ENCODE measurements at places on chromosomes 13 and 19. TPM values are rescaled to one million over a fixed set of nuclear protein-coding genes. Genes with fewer than 3 reads are reported as not detected.
A peak's percentile ranks its signal among the peaks of the same experiment; 100 is the strongest.

GADD45B gene
- 42.6 TPM for total RNA-seq

DNA sequence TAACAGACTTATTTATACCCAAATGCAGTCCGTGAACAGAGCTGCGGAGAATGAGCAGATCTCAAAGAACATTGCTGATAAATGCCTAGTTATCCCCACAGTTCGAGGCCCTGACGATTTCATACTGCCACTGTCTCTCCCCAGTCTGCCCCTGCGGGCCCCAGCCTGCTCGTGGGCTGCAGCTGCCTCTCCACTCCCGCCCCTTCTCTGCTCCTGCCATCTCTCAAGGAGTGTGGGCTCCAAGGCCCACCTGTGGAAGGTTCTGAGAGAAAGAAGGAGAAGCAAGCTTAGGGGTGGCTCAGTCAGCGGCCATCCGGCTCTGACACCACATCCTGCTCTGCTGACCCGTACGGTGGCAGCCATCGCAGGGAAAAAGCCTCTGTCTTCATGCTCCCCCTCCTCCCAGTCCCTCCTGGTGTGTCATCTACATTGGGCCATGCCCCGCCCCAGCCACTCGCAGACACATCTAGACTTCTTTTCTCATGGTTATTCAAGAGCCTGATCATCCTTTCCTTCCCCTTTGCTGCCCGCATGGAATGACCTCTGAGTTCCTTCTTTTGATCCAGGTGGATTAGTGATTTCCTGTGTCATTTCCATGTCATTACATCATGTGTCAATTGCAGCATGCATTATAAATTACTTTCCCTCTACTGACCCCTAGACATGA, 52.0 kb downstream of the EPS15L1 start:
- DNase-seq = no peak

DNA sequence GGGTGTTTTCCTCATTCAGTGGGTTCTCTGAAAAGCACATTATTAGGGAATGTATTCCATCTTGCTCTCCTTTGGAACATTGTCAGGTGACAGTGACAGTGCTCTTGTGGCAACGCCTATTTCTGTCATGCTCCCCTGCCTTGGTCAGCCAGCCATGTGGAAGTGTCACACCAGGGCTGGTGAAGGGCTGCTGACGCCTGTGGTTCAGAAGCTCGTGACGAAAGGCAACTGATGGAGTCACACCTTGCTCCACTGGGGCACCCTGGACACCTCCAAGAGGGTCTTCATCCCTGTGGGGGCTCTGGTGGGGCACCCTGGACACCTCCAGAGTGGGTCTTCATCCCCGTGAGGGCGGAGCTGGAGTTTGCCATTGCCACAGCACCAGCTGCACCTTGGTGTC, 68.9 kb upstream of the GPR183 start:
- no peak for DNase-seq

DNA sequence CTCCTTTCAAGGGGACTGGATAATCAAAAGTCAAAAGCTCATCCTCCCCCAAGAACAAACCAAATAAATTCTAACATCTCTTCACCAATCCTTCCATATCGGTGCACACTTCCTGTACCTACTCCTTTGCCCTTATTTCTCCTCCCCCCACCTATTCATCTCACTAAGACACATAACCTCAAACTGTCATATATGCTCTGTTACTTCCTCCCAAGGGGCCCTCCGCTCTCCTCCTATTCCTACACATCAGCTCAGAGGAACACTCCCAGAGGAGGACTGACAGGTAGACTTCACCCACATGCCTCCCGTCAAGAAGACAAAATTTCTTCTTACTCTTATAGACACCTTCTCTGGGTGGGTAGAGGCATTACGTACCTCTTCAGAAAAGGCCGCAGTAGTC, 48.1 kb downstream of the ZNF93 start:
- DNase-seq = no peak

DNA sequence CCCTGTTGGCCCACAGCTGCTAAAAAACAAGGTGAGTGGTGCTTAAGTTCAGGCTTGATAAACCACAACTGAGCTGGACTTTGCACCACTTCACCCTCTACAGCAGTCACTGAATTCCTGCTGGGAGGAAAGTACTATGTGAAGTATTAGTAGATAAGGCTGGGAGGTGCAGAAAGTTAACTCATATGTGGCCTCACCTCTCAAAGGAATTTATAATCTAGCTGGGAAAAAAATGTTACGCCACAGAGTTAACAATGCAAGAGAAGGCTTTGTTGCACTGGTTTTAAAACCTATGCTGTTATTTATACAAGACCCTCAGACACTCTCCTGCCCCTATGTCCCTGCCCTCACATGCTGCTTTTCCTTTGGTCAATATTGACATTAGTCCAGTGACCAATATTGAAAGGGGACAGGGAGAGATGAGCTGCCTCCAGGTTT, 60.9 kb downstream of the LIG4 start:
- no peak for DNase-seq

DNA sequence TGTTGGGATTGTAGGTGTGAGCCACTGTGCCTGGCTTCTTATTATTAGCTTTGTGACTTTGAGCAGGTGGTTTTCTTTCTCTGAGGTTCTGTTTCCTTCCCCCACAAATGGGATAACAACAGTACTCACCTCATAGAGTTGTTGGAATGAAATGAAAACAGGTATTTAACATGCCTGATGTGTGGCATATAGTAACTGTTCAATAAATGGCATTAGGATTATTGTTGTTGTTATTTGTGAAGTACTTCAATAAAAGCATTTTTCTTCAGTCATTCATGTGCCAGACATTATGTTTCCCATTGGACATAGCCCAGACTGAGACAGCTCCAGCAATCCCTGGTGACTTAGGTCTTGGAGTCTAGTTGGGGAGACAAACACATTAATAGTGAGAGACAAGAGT, 1.5 kb downstream of the MEGF8 start:
- no peak for DNase-seq

ZNF546 gene
- 1.6 TPM for total RNA-seq

DNA sequence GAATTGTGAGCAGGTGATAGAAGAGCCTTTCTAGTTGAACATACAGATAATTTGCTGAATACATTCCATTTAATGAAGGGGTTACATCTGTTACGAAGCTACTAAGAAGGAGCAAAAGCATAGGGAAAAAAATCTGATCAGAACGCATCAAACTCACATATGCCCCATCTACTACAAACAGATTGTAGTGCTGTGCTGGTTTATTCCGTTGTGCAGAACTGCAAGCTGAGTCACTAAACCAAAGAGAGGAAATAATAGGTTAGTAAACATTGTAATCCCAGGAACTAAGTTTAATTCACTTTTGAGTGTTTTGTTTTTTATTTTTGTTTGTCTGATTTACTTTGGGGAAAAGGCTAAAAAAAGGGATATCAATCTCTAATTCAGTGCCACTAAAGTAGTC, 136.3 kb downstream of the CDK8 start:
- no peak for DNase-seq

ZNF446 gene
- total RNA-seq = 19.6 TPM

DNA sequence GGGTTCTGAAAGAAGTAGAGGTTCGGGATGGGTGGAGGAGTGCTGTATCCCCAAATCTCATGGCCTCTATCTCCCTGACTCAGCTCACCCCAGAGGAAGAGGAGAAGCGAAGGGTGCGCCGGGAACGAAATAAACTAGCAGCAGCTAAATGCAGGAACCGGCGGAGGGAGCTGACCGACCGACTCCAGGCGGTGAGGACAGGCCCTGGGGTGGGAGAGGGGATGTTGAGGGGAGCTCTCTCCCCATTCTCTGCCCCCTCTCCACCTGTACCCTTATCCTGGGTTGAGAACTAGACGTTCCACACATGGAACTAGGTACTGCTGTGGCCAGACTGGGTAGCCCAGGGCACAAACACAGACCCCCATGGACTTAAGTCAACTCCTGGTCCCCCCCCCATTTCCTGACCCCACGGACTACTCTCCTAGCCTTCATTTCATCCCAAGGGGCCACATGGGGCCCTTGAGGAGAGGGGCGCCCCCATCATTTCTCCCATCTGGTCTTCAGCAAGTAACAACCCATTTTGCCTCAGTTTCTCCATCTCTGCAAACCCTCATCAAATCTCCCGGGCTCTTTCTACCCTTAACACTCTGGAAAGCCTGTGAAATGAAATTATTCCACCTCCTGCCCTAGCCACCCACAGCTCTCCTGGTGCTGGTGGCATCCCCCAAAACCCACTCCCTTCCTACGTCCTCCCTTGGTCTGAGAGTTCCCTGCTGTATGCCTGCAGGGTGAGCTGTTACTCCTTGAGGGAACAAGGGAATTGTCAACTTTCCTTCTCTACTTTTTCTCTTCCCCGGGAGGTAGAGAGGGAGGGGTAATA, 3.5 kb downstream of the FOSB start:
- DNase-seq = no peak

DNA sequence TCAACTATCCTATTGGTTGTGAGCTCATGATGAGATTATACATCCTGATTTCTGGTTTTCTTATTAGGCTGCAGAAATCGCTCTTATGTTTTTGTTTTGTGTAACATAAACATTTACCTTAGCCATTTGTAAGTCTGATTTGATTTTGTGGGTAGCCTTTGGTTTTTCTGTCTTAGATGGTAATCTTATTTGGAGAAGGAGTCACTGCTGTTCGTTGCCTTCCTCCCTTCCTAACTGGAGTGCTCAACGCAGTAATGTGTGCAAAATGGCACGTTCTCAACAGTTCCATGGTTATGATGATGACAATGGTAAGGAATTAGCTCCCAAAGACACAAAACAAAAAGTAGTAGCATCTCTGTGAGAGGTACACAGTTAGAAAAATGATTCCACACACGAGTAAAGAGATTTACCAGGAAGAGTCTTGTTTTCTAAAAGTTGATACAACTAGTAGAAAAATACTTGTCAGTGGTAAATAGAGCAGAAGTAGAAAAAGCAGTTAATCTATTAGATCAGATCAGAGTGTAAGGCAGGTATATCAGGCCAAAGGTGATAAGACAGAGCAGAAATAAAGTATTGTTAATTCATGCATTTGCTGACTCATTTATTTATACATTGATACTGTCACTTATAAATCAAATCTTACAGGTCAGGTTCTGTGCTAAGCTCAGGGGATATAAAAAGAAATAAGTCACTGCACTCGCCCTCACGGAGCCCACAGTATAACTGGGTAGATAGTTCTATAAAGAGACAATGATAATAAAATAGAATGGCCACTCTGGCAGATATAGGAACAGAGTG, 270.0 kb downstream of the NALCN start:
- no peak for DNase-seq

- DNase-seq = peak; percentile 99
Observed at GRCh38 chr19:3655402-3656072, 28.9 kb upstream of the CACTIN start.

PSG3 gene
- not detected for total RNA-seq

GRCh38 chr13:108357228-108357627, 87.7 kb downstream of the TNFSF13B start:
- no peak for DNase-seq

GRCh38 chr13:106570299-106570852, 2.4 kb upstream of the ARGLU1 start:
- DNase-seq = no peak

ATP4B gene
- total RNA-seq = not detected

ADGRE1 gene
- total RNA-seq = not detected

CEACAM20 gene
- not detected for total RNA-seq

DNA sequence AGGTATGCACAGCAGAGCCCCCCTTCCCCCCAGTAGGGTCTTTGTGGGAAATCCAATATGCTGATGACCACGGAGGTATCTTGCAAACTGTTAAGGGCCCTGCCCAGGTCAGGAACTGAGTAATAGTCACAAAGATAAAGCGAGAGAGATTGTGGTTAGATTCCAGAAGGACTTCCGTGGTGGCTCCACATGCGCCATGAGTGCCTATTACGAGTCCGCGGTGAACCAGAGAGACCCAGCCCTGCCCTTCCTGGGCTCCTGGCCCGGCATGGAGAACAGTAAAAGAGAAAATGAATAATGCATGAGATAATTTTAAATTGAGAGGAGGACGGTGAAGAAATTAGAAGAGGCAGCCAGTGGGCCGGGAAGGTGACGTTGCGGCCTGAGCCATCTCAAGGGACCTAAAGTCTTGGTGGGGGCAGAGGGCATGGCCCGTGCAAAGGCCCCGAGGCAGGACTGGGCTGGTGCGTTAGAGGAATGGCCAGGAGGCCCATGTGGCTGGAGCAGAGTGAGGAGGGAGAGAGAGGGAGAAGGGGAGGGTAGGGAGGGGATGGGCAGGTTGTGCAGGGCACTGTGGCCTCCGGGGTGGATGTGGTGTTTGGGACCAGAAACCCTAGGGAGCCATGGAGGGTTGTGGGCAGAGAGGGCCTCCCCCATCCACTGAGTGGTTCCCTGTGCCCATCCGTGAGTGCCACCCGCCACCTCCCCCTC, 46.6 kb upstream of the NFIC start:
- DNase-seq = no peak

OLFM2 gene
- not detected for total RNA-seq

- no peak for DNase-seq
Observed at GRCh38 chr19:37007587-37008220, 70.5 kb upstream of the ZNF420 start.

GRCh38 chr19:47110521-47111005, 3.0 kb downstream of the ZC3H4 start:
- no peak for DNase-seq

- DNase-seq = peak; percentile 33
Observed at GRCh38 chr19:29771708-29772414, 39.9 kb upstream of the CCNE1 start.

GRCh38 chr19:38251564-38252051, 4.6 kb downstream of the PPP1R14A start:
- DNase-seq = no peak

- DNase-seq = no peak
Observed at GRCh38 chr13:86000546-86000945, 201.3 kb upstream of the SLITRK6 start.

PRRG2 gene
- 0.38 TPM for total RNA-seq

GRCh38 chr19:42066075-42066754, 3.8 kb downstream of the GRIK5 start:
- DNase-seq = peak; percentile 35

DNA sequence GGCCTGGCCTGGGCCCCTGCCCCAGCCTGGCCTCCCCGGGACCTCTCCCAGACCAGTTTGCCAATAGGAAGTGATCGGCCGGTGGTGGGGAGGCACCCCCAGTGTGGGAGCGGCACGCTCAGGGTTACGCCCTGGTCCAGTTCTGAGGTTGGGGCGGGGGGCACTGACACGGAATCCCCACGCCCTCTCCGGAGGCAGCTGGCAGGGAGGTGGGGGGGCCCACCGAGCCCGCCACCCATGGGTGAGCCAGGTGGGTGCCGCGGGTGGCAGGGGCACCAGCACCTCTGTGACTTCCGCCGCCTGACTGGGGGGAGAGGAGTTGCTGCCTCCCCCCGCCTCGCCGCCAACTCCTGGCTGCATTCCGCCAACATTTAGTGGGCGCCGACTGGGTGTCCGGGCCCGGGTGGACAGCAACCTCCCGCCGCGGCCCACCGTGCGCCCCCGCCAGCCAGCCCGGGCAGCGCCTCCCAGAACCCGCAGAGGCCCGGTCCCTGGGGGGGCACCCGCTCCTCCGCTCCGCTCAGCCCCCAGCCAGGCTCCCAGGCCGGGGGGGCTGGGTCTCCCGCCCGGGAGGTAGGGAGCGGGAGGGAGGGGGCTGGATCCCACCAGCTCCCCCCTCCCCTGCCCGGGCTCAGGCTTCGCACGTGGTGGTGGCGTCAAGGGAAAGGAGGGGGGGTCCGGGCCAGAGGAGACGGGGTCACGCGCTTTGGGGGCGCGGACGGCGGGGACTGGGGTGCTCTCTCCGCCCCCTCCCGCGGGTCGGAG, 2.0 kb downstream of the ZBTB7A start:
- no peak for DNase-seq

- no peak for DNase-seq
Observed at GRCh38 chr13:41494202-41494601, 36.9 kb downstream of the RGCC start.
